Esophagus mucosa (tissue), 1 donor: ENCODE measurements at places on chromosomes 11 and 22. TPM values are rescaled to one million over a fixed set of nuclear protein-coding genes. Genes with fewer than 3 reads are reported as not detected.
A peak's percentile ranks its signal among the peaks of the same experiment; 100 is the strongest.

DNA sequence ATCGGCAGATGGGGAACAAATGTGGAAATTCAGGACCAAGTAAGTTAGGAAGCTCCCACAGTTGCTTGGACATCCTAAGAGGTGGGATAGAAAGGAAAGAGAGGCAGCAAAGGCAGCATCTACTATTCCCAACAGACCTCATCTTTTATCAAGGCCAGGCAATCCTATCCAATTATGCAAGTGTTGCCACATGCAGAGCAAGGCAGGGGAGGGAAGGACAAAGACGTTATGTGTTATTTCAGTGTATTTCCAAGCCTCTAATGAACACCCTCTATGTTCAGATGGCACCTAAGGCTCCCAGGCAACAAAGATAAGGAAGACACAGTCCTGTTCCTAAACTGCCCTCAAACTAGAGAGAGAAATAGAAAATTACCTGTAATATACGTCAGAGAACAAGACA, 9.2 kb downstream of the TIGD3 start:
- ATAC-seq: no peak

GRCh38 chr11:46963844-46964243, 27.3 kb downstream of the CSTPP1 start:
- ATAC-seq: no peak

DNA sequence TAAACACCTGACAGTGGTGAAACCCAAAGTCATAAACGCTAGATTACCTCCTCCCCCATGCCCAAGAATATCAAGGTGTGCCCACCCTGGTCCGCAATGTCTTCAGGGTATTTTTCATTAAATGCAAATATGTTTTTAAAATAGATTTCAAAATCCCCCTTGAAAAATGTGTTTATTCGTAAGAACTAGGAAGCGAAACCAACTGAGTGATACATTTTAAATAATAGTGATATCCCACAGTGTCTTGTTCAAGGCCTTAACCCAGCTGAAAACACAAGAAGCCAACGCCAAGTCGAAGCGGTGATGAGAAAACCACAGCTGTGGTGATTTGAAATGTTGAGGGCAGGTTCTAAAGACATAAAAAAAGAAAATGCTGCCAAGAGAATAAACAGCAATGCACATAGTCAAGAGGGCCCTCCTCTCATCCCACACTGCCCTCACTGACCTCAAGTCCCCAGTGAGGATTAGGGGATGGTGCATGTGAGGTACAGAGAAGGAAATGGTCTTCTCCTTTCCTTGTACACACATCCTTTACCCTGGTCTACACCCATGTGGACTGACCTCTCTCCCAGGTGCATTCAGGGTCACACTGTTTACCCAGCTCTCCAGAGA, 25.5 kb downstream of the KCNJ1 start:
- ATAC-seq: peak; percentile 48

DNA sequence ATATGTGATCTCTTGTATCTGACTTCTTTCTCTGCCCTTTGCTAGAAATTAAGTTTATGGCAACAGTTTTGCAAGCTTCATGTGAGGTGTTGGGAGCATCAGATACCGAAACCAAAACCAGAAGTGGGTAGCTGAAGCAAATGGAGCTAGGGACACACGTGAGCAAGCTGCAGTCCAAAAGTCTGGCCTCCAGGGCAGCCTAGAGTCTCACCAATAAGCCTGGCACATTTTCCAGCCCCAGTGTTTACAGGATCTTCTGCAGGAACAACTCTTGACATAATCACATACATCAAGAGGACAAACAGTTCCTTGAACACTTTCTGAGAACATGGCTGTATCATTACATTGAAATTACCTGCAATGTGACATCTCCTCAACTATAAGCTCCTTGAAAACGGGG, 114.1 kb downstream of the LARGE1 start:
- ATAC-seq: no peak

DNA sequence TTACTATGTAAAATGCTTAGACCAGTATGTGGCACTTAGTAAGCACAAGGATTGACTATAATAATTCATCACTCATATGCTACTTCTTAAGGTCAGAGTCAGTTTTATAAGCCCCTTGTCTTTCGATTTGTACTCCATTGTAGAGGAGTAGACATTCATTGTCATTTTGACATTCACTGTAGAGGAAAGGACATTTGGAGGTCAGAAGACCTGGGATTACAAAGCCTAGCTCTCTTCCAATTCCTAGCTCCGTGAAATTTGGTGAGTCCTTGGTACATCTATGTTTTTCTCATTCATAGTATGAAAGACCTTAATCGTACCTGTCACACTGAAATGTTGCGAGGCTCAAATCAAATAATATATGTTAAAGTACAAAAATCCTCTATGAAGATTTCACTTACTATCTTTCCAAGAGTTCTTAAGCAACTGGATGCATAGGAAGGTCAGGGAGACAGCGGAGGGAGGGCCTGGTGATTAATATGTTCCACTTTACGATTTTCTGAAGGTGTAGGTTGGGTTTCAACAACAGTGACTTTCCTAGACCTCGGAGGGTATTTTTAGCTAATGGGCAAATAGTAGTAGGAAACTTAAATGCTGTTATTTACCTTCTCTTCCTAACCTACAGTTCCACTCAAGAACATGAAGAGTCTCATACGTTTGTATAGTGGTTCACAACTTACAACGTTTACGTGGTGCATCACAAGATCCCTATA, 1.4 kb upstream of the EMSY start:
- no peak for ATAC-seq

DNA sequence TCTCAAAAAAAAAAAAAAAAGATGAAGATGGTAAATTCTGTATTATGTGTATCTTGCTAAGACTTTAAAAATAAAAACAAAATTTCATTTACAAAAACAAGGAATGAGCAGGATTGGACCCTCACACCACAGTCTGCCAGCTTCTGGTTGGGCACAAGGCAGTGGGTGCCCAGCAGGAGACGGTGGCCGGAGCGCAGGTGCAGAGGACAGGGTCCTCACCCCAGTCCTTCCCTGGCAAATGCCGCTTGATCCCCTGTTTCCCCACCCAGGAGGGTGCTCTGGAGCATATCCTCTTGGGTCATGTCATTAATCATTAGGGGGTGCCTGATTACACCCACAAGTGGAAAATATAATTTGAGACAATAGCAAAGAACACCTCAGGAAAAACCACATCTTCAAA, 31.2 kb downstream of the SHANK2 start:
- no peak for ATAC-seq

DNA sequence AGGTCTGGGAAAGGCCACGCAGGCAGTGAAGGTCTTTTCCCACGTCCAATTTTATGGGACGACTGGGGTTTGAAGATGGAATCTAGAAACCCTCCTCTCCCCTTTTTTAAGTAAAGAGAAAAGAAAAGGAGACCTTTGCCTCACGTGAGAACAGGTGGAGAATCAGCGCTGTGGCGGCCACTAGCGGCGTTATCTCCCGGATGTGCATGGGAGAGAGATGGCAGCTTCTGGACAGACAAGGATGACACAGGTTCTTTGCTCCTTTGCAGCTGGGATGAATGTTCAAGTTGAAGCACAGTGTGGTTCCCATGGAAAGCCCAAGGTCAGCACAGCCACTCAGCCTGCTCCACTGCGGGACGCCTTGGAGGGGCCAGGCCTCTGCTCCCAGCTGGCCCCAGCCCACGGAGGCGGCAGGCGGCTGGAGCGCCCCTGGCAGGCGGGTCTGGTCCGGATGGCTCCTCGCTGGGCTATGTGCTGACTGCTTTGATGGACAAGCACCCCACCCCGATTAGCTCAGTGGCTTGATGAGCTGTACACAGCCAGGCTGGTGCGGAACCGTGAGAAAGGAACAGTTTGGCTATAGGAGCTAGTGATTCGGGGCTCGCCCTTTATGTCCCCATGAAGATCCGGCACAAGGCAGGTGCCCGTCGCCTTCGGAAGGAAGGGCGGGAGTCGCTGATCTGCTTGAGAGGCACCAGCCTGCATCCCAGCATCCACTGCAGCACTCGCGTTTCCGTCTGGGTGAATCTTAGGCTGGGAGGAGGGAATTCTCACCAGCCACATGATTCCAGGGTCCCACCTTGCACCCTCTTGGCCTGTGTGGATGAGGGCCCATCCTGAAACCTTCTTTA, 14.5 kb upstream of the BID start:
- ATAC-seq: no peak

DNA sequence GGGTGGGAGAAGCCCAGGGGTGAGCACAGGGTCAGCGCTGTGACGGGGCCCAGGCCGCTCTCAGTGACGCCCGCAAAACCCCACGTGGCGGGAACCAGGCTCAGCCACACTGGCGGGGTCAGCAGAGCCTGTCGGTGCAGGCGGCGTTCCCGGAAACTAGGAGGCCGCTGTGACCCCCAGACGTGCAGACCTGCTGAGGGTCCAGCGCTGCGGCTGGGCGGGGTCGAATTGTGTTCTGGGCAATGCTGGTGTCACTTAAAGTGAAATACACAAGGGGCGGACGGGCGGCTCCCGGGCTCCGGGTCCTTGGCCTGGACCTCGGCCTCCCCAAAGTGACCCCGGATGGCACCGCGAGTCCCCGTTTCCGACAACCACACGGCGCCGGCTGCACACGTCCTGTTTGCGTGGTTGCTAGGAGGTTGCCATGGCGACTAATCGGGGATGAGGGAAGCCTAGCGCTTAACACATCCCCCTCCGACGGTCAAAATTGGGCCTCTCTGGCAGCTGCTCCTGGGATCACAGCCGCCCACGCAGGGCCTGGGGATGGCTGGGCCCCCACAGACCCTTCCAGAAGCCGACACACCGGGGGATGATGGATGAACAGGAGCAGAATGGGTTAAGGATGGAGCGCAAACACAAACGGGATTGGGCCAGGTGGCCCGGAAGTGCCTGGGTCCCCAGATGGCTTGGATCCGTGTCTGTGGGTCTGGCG, 81.7 kb upstream of the PRR5 start:
- ATAC-seq: peak; percentile 44

- ATAC-seq: peak; percentile 42
Observed at GRCh38 chr11:11513422-11513821, 108.4 kb downstream of the GALNT18 start.

GRCh38 chr11:19767627-19768151, 55.1 kb downstream of the NAV2 start:
- ATAC-seq: no peak

- ATAC-seq: peak; percentile 81
Observed at GRCh38 chr22:47032091-47032943, 269.9 kb downstream of the TBC1D22A start.

- no peak for ATAC-seq
Observed at GRCh38 chr11:104836691-104837090, 61.6 kb downstream of the CASP12 start.

- no peak for ATAC-seq
Observed at GRCh38 chr11:114019574-114019973, 39.9 kb upstream of the ZBTB16 start.

- no peak for ATAC-seq
Observed at GRCh38 chr11:43467958-43468357, 109.2 kb downstream of the TTC17 start.

GRCh38 chr11:64141081-64141783, 24.7 kb downstream of the MACROD1 start:
- no peak for ATAC-seq

DNA sequence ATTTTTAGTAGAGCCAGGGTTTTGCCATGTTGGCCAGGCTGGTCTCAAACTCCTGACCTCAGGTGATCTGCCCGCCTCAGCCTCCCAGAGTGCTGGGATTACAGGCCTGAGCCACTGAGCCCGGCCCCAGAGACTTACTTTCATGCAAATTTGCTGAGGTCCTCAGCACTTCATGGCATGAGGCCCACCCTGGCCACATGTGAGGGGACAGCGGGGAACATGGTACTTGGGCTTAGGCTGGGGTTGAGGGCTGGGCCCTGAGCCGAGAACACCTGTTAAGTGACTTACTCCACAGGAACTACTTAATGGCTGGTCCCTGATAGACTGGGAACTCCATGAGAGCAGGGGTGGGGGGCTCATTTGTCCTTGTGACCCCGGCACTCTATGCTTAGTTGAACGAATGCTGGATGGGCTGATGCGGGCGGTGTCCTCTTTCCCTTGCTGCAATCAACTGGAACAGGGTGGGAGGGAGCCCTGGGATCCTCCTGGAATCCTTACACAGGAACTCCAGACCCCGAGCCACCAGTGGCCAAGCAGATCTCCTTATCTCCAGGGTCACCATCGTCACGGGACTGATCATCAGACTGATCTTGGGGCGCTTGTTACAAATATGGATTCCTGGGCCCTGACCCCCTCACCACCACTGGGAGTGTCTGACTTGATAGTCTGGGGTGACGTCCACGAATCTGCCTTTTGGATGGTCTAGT, 1.0 kb downstream of the VSIG10L2 start:
- no peak for ATAC-seq

DNA sequence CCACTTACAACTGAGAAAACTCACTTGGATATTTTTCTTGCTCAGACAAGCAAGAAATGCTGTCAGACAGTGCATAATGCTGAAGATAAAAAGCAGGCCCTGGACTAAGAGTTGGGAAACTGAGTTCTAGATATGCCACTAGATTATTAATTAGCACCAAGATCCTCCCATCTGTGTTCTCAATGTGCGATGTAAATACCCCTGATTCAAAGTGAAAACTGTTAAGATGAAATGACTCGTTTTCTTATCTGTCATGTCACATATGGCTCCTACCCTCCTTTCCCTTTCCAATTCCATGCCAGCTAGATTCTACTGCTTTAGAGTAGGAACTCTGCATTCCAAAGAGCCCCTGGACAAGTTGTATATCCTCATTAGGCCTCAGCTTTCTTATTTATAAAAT, 88.9 kb upstream of the CLNS1A start:
- no peak for ATAC-seq

KIAA1671 gene
- 43.3 TPM for total RNA-seq

OR5A1 gene
- not detected for total RNA-seq

UPK3A gene
- not detected for total RNA-seq

OR8G1 gene
- total RNA-seq: not detected

SLC35F2 gene
- 14.7 TPM for total RNA-seq

TBX1 gene
- 1.1 TPM for total RNA-seq

TBX10 gene
- total RNA-seq: not detected

DERL3 gene
- 1.5 TPM for total RNA-seq

KCNJ1 gene
- total RNA-seq: not detected

KRTAP5-7 gene
- total RNA-seq: 0.16 TPM

TMEM121B gene
- total RNA-seq: 0.28 TPM

PATE2 gene
- not detected for total RNA-seq

ENTHD1 gene
- total RNA-seq: not detected

SLC7A4 gene
- total RNA-seq: 4.2 TPM
